ENCODE measurements at places on chromosomes 16 and 17.

GRCh38 chr17:37820313-37820994 is 75.6 kb upstream of the HNF1B start:
- DNase-seq, result no peak

- DNase-seq, result no peak
Observed at GRCh38 chr16:52834736-52835465, 217.8 kb downstream of the CHD9NB start.

GRCh38 chr17:33113991-33114370 is 122.3 kb downstream of the SPACA3 start:
- DNase-seq, result no peak

GRCh38 chr17:50917418-50917743 is 51.2 kb upstream of the TOB1 start:
- no peak for DNase-seq

DNA sequence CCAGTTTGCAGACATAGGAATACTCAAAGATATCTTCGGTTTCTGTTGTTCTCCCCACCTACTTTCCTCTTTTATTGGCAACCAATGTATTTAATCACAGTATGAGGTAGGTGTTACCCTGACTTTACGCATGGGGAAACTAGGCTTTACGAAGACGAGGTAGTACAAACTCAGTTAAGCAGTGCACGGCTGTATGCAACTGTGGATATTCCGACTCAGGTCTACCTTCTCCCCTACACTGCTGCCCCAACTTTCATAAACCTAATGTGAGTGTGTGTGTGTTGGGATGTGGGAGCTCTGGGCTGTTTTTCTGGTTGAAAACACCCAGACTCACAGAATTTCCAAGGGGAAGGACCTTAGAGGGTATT is 1.2 kb upstream of the GPT2 start:
- no peak for DNase-seq

DNA sequence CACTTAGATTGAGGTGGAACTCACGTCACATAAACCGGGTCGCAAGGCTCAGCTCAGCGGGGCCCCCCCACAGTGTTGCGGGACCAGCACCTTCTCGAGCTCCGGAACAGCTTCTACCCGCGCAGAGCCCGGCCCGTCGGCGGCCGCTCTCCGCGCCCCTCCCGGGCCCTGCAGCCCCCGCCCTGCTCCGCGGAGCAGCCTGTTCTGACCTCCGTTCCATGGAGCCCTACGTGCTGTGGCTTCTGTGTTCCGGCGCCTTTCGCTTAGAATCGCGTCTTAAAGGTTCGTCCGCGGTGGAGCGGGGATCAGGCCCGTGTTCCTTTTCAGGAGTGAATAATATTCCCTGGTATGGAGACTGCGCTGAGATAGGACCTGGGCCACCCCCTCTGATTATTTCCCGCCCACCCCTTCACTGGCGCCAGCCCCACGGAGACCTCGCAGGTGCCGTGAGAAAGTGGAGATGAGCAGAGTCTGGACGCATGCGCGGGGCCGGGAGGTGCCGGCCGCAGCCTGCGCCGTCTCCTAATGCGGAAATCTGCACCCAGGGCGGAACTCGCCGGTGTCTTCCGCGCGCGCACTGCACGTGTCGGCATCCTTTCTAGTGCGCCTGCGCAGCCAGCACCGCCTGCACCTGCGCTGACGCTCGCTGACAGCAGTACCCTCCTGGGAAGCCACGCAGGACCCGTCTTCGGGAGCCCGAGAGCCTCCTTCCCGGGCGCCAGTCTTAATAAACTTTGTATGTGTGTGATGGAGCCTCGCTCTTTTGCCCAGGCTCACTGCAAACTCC is 30.9 kb downstream of the ZNF778 start:
- DNase-seq, result no peak

DNA sequence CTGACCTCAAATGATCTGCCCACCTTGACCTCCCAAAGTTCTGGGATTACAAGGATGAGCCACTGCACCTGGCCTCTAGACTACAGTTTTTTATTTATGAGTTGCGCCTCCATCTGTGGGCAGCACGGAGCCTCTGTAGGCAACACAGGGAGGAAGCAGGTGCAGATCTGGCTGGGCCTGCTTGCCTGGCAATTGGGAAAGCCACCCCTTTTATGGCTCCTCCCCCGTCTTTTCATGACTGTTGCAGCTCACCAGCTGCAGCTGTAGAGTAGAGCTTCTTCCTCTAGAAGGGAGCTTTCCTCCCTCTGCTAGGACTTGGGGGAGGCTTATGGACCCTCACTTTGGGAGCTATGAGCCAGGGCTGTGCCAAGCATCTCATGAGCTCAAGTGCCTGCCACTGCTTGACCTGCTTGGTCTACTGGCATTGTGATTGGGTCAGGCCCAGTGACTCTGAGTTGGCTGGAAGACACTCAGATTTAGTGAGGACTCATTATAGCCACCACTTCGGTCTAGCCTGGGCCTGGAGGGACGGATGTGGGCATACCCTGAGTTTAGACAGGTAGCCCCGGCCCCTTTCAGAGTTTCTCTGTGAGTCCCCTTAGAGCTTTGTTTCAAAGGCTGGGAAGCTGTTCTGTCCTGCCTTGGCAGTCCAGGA is 6.9 kb upstream of the SLC7A6 start:
- peak; percentile 81 for DNase-seq

- DNase-seq, result no peak
Observed at GRCh38 chr16:56801762-56802161, 63.2 kb upstream of the SLC12A3 start.

- DNase-seq, result no peak
Observed at GRCh38 chr16:21940570-21940969, 12.6 kb upstream of the UQCRC2 start.

GRCh38 chr16:82852388-82853008 is 225.7 kb downstream of the CDH13 start:
- DNase-seq, result no peak

DNA sequence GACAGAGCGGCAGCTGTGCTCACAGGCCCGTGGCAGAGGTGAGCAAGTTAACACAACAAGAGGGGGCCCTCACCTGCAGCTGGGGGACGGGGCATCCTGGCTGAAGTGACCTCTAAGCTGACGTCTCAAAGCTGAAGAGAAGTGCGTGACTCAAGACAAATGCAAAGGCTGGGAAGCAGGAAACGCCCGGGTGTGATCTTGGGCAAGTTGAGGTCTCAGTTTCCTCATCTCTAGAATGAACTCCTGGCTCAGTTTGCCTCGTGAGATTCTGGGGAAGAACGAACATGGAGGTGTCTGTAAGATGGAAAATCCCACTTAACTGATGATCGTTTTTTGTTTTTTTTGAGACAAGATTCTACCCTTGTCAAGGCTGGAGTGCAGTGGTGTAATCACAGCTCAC is 40.1 kb upstream of the C1QL1 start:
- no peak for DNase-seq

- DNase-seq, result no peak
Observed at GRCh38 chr16:65176603-65177002, 54.7 kb upstream of the CDH11 start.

GRCh38 chr16:54655121-54655590 is 275.5 kb upstream of the IRX5 start:
- DNase-seq, result no peak

- no peak for DNase-seq
Observed at GRCh38 chr17:5588584-5588983, 4.3 kb upstream of the NLRP1 start.

DNA sequence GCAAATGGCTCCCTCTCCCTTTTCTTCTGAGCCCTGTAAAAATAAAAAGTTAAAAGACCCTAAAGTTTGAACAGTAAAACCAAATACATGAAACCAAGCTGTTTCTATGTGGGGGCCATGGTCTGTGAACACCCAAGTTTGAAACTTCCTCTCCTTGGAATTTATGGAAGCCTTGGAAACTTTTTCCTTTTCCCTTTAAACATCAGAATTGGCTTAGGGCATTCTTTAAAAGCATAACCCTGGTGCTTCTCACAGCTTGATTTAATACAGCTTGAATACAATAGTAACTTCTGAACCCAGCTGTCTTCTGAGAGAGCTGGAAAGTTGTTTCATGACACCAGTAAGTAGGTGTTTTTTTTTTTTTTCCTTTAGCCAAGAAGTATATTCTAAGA is 26.5 kb downstream of the NKD1 start:
- no peak for DNase-seq

GRCh38 chr16:68284847-68285246 is 20.5 kb downstream of the SLC7A6 start:
- no peak for DNase-seq

- DNase-seq, result peak; percentile 61
Observed at GRCh38 chr17:3963237-3964201, 718 bp downstream of the ATP2A3 start.
